DMS53 (cell line): ENCODE measurements at places on chromosomes 16 and 17.

GRCh38 chr17:17892731-17893130 is 55.9 kb upstream of the SREBF1 start:
- no peak for DNase-seq

GRCh38 chr17:74369221-74369620 is 1.9 kb downstream of the GPR142 start:
- peak; percentile 90 for DNase-seq

GRCh38 chr17:73118139-73118538 is 25.7 kb upstream of the SLC39A11 start:
- no peak for DNase-seq

DNA sequence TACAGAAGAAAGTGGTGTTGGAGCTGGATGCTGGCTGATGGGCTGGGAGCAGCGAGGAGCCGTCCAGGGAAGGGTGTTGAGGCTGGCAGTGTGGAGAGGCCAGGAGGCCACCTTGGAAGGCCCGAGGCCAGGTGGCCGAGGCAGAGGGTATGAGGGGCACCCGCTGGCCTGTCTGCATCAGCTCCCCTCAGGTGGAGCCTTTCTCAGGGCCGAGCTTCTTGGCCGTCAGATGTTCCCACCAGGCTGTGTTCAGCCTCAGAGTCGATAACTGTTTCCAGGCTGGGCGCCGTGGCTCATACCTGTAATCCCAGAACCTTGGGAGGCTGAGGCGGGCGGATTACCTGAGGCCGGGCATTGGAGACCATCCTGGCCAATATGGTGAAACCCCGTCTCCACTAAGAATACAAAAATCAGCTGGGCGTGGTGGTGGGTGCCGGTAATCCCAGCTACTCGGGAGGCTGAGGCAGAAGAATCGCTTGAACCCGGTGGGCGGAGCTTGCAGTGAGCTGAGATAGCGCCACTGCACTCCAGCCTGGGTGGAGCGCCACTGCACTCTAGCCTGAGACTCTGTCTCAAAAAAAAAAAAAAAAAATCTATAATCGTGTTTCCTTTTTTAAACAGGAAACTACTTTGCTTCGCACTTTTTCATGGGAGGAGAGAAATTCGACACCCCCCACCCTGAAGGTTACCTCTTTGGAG is 25.3 kb downstream of the MGRN1 start:
- peak; percentile 43 for DNase-seq

DNA sequence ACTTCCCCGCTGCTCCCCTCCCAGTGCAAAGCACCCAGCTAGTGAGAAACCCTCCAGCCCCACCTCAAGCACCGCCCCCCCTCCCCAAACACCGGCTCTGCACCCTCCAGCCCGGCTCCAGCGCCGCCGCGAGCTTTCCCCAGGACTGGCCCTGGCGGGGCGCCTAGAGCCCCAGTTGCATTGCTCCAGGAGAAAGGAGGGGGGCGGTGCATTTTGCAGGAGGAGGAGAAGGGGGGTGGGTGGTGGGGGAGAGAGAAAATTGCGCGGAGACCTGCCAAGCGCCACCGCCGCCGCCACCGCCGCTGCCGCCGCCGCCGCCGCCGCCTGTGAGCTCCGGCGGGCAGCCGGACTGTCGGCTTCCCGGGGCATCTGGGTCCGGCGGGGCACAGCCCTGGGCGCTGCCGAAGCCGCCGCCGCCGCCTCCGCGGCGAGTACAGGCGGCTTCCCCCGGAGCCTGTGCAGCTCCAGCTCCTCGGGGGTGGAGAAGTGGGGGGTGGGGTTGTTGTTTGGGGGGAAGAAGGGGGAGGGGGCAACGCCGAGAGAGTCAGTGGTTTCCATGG is 333 bp upstream of the NOG start:
- peak; percentile 75 for DNase-seq

- DNase-seq, result no peak
These were observed 35.9 kb downstream of the TRARG1 start for GRCh38 chr17:1315409-1315808.

DNA sequence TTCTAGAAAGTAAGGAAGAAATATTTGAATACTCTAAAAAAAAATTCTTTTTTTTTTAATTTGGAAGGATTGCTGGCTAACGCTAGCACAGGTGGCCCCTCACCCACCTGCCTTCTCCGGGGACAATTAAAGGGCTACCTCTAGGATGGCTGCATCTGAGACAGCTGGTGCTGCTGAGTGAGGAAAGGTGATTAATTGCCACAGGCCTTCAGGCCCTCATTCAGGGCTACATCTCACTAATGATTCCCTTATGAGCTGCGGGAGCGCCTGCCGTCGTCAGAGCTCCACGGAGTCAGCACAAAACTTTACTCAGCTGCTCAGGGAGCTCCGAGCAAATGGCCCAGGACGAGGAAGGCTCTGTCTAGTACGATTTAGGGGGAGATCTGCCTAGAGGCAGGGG is 27.0 kb upstream of the AKTIP start:
- DNase-seq, result peak; percentile 35

DNA sequence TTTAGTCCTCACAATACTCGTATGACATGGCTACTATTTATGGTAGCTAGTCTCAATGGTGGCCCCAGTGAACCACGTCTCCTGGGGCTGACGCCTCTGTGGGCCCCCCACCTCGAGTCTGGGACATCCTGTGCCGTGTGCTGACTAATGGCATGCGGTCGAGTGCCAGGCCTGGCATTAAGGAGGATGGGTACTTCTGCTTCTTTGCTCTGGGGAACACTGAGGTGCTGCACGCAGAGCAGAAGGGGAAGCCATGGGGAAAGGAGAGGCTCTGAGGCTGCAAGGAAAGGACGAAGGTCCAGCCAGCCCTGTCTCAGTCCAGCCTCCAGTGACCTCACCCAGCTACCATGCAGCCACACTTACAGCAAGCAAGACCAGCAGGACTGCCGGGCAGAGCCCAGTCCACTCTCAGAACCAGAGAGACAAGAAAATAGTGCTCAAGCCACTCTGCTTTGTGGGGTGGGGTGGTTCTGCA is 5.7 kb upstream of the MPRIP start:
- DNase-seq, result no peak

GRCh38 chr17:41347869-41348760 is 2.5 kb downstream of the KRT33A start:
- no peak for DNase-seq

DNA sequence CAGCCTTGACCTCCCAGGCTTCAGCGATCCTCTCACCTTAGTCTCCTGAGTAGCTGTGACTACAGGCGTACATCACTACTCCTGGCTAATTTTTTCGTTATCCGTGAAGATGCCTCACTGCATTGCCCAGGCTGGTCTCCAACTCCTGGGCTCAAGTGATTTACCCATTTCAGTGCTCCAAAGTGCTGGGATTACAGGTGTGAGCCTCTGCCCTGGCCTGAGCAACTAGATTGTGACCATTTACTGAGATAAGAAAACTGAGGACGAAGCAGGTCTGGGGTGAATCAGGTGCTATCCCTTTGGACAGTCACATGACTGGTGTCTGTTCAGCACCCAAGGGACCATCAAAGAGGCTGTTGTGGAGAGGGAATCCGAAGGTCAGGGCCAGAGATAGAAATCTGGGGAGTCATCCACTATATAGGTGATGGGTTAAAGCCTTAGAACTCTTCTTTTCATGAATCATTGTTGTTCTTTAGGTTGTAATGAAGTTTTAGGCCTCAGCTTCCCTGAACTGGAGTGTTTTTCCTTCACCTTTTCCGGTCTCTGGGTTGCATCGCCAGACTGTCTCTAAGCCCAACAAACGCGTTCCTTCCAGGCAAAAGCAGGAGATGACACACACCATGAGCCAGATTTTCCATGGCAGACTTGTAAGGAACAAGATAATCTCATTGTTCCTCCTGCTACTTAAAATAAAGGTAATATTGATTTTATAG is 62.5 kb downstream of the FTO start:
- DNase-seq, result no peak

GRCh38 chr16:5845046-5845445 is 747.5 kb upstream of the EEF2KMT start:
- DNase-seq, result no peak

DNA sequence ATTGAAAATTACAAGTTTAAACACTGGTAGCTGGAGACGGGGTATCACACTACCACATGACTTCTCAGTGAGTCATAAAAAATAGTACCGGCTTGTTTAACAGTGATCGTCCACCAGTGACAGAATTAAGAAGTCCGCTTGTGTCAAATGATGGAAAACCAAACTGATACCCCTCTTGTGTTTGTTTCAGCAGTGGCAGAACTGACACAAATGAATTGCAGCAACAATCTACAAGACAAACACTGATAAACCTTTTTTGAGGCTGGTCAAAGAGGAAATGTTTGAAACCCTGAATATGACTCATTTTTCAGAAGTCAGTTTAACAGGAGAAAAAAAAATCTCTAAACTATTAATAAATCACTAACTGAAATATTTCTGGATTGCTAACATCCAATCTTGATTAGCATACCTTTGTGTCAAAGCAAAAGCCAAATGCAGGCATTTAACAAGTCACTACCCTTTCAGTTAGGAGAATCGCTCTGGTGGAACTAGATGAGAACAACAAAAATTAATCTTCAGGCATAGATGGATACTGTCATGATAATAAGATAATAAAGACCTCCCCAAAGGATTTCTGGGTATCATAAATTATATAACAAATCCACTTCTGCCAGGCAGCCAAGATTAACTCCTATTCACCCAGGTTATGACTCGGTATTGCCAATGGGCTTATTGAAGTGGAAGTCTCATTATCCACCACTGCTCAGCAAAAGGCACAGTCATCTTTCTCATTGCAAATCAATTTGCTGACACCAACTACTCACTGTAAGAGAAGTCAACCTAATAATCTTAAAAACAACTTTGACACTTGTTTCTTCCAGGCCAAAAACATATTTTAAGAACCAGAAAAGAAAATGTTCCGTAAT is 20.8 kb downstream of the DCUN1D3 start:
- DNase-seq, result no peak

- DNase-seq, result no peak
These were observed 30.3 kb upstream of the CDH15 start for GRCh38 chr16:89140981-89141883.

DNA sequence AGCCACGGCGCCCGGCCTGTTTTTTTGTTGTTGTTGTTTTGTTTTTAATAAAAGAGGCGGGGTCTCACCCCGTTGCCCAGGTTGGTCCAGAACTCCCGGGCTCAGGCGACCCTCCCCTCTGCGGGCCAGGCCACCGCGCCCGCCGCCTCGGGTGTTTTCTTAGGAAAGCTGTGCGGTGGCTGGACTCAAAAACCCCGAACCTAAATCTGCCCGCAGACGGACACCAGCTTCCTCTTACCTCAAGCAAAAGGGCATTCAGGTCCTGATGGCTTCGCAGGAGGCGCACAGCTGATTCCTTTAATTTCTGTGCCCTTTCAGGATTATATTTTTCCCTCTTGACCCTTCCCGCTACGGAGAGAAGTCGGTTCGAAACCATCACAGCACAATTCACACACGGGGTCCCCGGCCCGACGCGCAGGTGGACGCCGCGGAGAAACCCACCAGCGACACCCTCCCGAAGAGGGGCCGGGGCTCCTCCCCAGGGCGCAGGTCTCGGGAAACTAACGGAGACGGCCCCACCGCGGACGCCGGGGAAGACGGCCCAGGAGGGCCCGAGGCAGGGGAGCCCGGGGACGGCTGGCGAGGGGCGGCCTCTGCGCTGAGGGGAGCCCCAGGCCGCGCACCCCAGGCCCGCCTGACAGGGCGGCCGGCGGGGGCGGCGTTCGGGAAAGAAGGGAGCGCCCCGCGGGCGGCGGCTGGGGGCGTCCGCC is 653 bp downstream of the FANCA start:
- peak; percentile 53 for DNase-seq

DNA sequence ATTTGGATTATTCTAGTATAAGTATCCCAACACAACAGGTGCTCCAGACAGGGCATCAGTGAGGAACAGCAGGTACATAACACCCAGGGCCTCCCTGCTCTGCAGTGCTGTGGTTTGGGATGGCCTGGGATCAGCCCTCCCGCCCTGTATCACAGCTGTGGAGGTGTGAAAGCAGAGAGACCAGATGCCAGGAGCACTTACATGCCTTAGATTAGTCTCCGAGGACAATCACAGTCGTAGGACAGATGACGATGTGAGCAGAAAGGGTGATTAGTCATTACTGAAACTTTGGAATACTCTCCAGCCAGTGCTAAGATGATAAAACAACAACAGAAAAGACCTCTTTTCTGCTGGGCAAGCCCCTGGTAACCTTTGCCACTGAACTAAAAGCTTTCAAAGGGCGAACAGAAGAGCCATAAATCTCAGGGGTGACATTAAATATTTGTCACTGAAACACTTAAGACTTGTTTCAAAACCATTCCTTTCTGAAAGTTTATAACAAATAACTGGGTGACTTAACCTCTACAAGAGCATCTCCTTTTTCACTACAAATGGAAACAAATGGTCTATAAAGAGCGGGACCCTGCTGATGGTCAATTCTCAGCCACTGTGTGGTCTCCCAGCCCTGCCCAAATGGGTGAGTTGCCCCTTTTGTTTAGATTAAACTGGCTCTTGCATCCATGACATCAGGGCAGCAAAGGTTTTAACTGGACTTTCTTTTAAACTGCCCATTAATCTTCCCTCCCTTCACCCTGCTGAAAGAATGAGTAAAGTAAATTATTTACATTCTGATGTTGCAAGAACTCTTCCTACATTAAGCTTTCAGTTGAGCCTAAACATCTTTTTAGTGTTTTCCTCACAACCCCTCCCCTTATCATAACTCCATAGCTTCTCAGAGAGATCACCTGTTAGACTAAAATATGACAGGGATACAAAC is 183.1 kb upstream of the COX10 start:
- DNase-seq, result no peak

GRCh38 chr17:41015454-41015853 is 6.5 kb upstream of the KRTAP3-1 start:
- no peak for DNase-seq

DNA sequence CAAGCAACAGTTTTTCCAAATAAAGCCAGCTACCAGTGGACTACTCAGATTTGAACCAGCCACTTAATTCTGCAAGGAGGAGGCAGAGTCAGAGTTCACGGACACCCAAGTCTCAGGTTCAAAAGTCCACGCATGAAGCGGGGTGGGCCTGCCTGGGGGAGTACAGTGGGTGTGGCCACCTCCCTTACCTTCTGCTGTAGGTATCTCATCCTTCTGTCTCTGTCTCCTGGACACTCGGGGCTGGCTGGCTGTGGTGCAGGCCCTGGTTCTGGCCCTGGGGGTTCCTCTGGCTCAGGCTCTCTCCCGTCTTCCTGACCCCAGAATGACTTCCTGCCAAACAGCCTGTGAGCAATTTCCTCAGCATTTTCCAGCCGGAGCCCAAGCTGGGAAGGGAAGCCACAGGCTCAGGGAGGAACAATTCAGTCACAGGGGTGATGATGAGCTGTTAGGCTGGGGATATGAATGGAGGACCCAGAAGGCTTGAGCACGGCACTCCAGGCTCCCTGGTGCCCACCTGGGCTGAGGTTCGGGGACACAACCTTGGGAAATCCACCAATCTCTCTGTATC is 101.9 kb downstream of the LITAF start:
- no peak for DNase-seq
